Effector CD4-positive, alpha-beta T cell (primary cell): ENCODE measurements at places on chromosomes 1 and 21.

GRCh38 chr1:11611638-11612327 is 42.4 kb downstream of the FBXO2 start:
- DNase-seq: no peak

GRCh38 chr1:235644693-235645305 is 4.8 kb downstream of the GNG4 start:
- no peak for DNase-seq

GRCh38 chr1:4781646-4782045 is 127.2 kb downstream of the AJAP1 start:
- no peak for DNase-seq

GRCh38 chr1:160987359-160988050 is 32.9 kb upstream of the ITLN2 start:
- DNase-seq: no peak

- DNase-seq: no peak
Measured at GRCh38 chr1:86018283-86018923, 138.2 kb downstream of the COL24A1 start.
